ENCODE measurements at places on chromosomes 7 and 10.

DNA sequence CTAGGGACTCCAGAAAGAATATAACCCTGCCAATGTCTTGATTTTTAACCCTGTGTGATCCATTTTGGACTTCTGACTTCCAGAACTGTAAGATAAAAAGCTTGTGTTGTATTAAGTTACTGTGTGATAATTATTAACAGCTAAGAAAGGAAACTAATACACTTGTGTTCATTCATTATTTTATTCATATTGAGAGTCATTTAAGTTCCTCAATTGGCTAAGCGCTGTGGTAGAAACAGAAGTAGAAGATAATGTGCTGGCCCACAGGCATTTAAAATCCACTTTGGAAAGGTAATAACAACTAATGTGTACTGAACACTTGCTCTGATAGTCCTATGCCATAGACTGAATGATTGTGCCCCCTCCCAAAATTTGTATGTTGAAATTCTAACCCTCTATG is 471.7 kb upstream of the GHITM start:
- DNase-seq = no peak

- no peak for DNase-seq
Observed at GRCh38 chr10:122516734-122517133, 43.8 kb upstream of the DMBT1 start.

- DNase-seq = no peak
Observed at GRCh38 chr10:114683593-114683992, 25.5 kb upstream of the ABLIM1 start.

DNA sequence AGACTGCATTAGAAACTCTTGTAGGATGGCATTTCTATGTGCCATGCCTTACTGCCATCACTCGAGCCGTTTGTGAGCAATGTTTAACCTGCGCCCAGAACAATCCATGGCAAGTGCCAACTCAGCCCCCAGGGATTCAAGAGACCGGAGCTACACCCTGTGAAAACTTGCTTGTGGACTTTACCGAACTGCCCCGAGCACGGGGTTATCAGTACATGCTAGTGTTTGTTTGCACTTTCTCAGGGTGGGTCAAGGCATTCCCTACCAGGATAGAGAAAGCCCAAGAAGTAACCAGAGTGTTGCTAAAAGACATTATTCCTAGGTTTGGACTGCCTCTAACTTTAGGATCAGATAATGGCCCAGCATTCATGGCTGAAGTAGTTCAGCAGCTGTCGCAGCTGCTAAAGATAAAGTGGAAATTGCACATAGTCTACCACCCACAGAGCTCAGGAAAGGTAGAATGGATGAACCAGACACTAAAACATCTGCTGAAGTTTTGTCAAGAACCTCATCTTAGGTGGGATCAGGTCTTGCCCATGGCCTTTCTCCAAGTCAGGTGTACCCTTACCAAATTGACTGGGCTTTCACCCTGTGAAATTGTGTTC is 8.9 kb upstream of the CYREN start:
- DNase-seq = no peak

GRCh38 chr10:117318909-117319308 is 56.3 kb downstream of the PDZD8 start:
- no peak for DNase-seq

DNA sequence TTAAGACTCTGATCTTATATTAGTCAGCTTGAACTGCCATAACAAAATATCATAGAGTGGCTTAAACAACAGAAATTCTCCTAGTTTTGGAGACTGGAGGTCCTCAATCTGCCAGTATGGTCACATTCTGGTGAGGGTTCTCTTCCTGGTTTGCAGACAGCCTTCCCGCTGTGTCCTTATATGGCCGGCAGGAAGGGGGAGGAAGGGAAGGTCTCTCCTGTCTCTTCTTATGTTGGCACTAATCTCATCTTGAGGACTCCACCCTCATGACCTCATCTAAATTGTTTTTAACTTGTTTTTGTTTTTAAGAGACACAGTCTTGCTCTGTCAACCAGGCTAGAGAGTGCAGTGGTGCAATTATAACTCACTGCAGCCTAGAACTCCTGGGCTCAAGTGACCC is 53.1 kb downstream of the VPS41 start:
- no peak for DNase-seq

- DNase-seq = peak; percentile 12
Observed at GRCh38 chr7:54543051-54543488, 895 bp downstream of the VSTM2A start.

DNA sequence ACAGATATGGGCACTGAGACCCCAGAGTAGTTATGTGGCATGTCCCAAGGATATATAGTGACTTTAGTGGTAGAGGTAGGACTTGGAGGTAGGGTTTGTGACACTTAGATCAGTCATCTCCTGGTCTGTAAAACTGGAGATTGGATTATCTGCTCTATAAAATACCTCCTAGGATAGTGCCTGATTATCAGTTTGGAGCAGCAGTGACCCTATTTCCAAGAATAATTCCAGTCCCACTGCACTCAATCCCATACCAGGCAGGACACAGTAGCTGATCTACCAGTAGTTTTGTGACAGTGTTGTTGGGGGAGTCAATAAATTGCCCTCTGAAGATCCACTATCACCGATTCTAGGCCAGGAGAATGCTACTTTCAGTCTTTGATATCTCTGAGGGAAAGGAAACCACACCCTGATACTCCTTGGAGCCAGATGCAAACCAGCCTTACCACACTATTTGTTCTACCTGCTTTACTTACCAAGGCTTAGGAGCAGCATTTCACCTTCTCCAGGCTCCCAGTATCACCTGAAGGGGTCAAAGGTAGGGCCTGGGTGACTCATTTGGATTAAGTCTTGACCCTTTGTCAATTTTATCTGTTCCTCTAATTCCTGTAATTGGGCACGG is 30.6 kb downstream of the KMT2E start:
- DNase-seq = no peak

DNA sequence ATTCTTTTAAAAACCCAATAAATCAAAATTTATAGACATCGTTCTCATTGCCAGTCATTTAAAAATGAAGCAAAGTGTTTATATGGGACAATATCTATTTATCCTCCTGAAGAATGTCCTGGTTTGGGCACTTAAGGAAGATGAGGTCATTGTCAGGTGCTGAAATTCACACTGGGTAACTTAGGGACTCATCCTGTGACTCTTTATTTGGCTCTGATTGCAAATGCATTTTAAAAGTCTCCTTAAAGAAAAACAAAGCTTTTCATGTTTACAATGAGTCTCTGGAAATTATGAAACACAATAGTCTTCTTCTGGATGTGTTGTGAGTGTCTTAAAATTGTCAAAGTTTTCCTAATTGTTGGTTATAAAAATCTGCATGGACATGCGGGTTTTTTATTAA is 69.5 kb upstream of the GPR158 start:
- DNase-seq = no peak

GRCh38 chr10:130715686-130716670 is 579.8 kb downstream of the GLRX3 start:
- no peak for DNase-seq

GRCh38 chr7:45698303-45699014 is 124.3 kb downstream of the ADCY1 start:
- no peak for DNase-seq

DNA sequence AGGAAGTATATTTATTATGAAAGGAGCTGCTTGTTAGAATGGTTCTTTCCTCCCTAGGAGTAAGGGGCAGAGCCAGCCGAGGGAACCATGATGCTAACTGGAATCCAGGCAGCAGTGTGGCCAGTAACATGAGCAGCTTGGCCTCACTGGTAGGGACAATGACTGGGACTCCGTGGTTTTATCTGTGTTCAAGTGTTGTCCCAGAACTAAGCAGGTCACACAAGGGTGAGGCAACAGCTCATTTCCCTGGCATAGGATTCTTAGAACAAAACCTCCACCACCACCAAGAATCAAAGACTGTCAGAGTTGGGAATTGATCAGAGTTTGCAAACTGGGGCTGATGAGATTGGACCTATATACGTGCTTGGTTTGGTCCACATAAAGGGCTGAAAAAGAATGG is 138.9 kb upstream of the COBL start:
- no peak for DNase-seq

Measured in left lung (tissue), 14 donors.